Osteoblast (primary cell): ENCODE measurements at places on chromosomes 7 and 10. TPM values are rescaled to one million over a fixed set of nuclear protein-coding genes. Genes with fewer than 3 reads are reported as not detected.

DNA sequence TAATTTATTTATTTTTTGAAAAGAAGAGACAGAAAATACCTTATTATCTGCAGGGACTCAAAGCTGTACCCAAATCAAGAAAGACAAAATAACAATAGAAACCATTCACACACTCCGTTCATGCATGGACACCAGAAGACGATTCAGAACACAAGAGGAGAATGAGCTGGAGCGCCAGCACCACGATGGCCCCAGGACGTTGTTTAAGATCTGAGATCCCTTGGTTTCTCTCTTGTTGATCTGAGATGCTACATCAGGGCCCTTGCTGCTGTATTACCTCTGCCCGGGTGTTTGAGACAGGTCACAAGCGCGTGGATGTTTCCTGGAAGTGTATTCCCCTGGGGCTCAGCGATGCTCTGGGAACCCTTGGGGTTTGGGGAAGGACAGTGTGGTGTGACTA is 46.8 kb downstream of the CHST3 start:
- DNase-seq, result peak; percentile 30

DNA sequence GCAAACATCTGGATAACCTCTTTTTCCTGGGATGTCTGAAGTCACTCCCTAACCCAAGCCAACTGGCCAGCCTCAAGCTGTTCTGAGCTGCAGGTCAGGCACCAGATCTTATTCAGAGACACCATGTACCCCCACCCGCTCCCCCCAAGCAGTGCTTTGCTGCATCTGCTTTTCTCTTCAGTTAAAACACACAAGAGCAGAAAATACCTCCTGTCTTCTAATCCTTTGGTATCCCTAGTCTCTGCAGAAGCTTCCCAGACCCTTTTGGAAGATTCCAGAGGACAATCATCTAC is 3.0 kb downstream of the ZNF488 start:
- no peak for DNase-seq

DNA sequence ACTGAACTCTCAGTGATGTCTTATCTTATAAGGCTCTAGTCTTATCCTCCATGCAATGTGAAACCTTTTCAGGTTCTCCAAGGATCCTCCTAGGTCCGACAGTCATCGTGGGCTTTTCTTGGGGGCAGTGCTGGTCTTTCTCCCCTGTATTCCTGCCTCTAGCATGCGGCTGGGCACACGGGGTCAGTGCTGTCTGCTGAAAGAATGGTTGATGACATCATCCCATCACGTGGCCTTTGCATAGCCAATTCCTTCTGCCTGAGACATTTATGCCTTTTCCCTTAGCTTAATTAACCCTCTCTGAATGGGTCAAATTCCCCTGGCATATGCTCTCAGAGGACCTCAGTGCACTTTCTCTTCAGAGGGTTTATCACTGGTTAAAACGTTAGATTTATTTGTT is 27.0 kb upstream of the KCNK18 start:
- no peak for DNase-seq

KLF14 gene
- not detected in 2 replicates for total RNA-seq

GRCh38 chr10:111117528-111118277 is 40.9 kb downstream of the ADRA2A start:
- DNase-seq, result no peak

DNA sequence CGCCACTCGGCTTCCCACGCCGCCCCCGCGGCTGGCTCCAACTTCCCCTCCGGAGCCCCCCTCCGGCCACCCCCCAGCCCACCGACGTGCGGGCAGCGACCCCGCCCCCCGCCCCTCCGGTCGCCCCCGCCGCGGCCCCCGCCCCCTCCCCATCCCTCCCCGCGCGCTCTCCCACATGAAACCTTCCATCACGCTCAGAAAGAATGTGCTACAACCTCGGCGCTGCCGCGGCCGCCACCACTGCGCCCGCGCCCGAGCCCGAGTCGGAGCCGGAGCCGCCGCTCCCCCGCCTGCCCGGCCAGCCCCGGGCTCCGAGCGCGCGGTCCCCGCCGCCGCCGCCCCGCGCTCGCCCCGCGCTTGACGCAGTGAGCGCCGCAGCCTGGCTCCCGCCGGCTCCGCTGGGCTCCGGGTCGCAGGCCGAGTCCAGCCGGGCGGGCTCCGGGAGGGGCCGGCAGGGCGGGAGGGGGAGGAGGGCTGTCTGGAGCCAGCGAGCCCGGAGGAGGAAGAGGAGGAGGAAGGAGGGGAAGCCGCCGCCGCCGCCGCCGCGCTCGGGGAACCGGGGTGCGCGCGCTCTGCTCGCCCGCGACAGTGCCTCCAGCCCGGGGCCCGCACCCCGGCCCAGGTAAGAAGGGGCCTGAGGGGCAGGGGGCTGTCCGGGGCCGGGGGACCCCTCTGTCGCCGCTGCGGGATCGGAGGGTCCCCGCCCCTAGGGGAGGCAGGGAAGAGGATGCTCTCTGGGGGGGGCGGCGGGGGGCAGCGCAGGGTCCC is 4.3 kb upstream of the ELFN1 start:
- peak; percentile 97 for DNase-seq

DNA sequence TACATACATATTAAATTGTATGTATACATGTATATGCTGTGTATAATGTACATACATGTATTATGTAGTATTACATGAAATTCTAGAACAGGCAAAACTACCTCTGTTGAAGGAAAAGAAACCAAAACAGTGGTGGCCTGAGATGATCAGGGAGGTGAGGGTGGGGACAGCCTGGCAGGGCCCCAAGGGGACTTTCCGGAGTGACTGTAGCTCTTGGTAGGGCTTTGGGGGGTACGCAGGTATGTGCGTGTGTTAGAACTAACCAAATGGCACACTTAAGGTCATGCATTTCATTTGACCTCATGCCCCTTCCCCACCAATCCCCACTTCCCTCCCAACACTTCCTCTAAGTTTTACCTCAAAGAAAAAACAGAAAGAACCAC is 31.3 kb downstream of the CTBP2 start:
- no peak for DNase-seq

DNA sequence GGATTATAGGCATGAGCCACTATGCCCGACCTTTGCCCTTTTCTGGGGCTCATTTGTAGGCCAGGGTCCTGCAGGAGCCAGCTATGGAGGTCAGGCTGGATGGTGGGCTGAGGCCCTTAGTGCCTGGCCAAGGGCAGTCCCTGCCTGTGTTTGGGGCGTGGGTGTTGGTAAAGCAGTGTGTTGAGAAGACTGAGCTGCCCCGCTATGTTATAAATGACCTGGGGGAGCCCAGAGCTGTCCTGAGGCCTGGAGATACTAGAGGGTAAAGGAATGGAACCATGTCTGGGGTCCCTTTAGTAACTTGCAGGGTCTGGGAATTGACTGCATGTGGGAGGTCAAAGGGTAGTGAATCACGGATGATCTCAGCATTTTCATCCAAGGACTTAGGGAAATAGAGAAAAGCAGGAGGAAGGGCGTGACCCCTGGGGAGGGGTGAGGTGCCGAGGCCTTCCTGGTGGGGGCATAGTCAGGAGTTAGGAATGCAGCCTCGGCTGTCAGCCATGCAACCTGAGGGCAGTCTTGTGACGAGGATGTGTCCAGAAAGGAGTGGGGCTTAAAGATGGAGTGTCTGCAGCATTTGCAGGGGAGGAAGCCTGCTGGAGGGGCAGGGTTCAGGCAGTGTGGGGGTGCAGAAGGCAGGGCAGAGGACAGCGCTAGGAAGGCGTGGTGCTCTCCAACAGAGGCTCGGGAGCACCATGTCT is 31.5 kb downstream of the TMEM248 start:
- peak; percentile 84 for DNase-seq

GRCh38 chr7:87451187-87451586 is 24.3 kb downstream of the ABCB4 start:
- DNase-seq, result no peak

- no peak for DNase-seq
Observed at GRCh38 chr10:71131508-71132088, 80.8 kb upstream of the UNC5B start.

DLX5 gene
- 2.5 and 3.2 TPM in 2 replicates for total RNA-seq

- no peak for DNase-seq
Observed at GRCh38 chr10:93947524-93947923, 46.2 kb upstream of the PLCE1 start.

CYP17A1 gene
- total RNA-seq, result under 0.01 TPM in 1 of 2 replicates, not detected in the other

DNA sequence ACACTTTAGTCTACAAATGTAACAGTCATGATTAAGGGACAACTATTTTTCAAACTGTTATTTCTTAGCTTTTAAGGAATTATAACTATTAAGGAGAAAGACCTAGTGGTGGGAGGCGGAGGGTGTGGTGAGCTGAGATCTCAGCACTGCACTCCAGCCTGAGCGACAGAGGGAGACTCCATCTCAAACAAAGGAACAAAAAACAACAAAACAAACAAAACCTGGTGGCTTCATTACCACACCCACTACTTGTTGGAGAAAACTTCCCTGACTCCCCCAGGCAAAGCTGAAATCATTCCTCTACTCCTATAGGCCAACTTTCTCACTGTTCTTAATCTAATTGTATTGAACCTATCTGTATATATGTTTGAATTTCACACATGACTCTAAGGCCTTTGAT is 3.2 kb downstream of the POLR1F start:
- no peak for DNase-seq

NEUROD6 gene
- total RNA-seq, result not detected in 2 replicates

CPA5 gene
- total RNA-seq, result not detected in 2 replicates

- DNase-seq, result no peak
Observed at GRCh38 chr10:14173391-14173705, 157.4 kb downstream of the FRMD4A start.

AGAP5 gene
- total RNA-seq, result 3.5 and 4.0 TPM in 2 replicates

PRRT4 gene
- total RNA-seq, result not detected in 2 replicates

SUFU gene
- 2.9 and 3.6 TPM in 2 replicates for total RNA-seq

GRCh38 chr7:157653827-157654207 is 317.0 kb downstream of the DNAJB6 start:
- DNase-seq, result peak; percentile 37

LIPF gene
- total RNA-seq, result not detected in 2 replicates

GRCh38 chr7:34038816-34039470 is 133.6 kb downstream of the BMPER start:
- DNase-seq, result no peak

WDR86 gene
- 8.5 and 15.6 TPM in 2 replicates for total RNA-seq

GRCh38 chr7:44854644-44855364 is 6.9 kb upstream of the H2AZ2 start:
- DNase-seq, result no peak

DNA sequence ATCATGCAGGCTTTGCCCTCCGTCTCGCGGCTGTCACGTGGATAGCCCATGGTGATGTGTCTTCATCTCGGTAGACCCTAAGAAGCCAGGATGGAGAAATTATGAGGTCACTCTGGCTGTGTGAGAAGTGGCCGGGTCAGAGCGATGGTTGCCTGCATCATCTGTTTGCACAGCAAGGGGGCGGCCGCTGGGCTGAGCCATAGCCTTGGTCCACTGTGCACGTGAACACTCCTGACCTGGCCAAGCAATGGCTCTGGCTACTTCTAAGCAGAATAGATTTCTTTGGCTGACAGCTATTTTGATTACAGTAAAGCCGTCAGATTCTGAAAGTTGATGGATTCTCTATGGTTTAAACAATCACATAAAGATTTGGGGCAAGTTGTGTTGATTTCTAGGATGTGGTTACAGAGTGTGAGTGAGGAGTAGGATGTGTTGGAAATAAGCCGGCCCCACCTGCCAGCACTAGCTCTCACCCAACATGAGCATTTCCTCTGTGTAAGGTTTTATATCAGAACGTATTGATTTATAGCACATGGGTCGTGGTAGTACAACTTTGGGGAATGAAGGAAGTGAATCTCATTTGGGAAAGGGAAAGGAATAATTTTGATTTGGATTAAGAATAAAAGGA is 214.4 kb upstream of the GPR26 start:
- no peak for DNase-seq

DNA sequence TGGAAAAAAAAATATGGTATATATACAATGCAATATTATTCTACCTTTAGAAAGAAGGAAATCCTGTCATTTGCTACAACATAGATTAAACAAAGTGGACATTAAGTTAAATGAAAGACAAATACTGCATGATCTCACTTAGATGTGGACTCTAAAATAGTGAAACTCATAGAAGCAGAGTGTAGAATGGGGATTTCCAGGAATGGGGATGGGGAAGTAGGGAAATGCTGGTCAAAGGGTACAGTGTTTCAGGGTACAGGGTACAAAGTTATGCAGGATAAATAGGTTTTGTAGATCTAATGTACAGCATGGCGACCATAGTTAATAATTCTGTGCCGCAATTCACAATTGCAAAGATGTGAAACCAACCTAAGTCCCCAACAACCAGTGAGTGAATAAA is 385.5 kb downstream of the SFMBT2 start:
- DNase-seq, result no peak

DNA2 gene
- 5.4 and 6.5 TPM in 2 replicates for total RNA-seq

- DNase-seq, result no peak
Observed at GRCh38 chr10:59967079-59967478, 60.7 kb upstream of the CCDC6 start.

GRCh38 chr7:133983685-133984419 is 143.3 kb upstream of the LRGUK start:
- peak; percentile 45 for DNase-seq

DNA sequence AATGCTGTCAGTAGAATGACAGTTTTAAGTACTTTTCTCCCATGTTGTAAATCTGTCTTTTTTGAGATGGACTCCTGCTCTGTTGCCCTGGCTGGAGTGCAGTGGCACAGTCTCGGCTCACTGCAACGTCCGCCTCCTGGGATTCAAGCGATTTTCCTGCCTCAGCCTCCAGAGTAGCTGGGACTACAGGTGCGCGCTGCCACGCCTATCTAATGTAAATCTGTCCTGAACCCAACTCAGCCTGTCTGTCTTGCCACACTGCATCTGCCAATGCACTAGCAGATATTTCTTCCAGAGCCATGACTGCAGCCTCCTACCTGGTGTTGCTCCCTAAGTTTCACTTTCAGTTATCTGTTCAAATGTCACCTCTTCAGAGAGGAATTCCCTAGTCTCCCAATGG is 264.1 kb downstream of the PHF14 start:
- no peak for DNase-seq

CRYGN gene
- total RNA-seq, result 0.59 and 0.72 TPM in 2 replicates

- no peak for DNase-seq
Observed at GRCh38 chr7:54827734-54828133, 68.7 kb upstream of the SEC61G start.

GRCh38 chr10:101887775-101888174 is 44.2 kb upstream of the KCNIP2 start:
- DNase-seq, result no peak

DNA sequence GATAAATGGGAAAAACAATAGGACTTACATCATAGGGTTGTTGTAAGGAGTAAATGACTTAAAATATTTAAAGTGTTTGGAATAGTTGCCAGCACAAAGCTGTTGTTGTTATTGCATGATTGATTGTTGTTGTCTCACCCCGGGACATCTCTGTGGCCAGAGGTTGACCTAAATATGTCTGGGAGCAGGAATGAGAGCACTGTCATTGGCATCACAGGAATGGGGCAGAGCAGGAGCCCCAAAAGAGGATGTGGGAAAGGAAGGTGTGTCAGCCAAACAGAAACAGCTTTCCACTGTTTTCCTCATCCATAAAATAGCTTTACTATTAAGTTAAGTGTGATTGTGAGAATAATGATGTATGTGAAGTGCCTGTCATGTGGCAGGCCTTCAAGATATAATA is 121.6 kb downstream of the TMEM168 start:
- no peak for DNase-seq

DNA sequence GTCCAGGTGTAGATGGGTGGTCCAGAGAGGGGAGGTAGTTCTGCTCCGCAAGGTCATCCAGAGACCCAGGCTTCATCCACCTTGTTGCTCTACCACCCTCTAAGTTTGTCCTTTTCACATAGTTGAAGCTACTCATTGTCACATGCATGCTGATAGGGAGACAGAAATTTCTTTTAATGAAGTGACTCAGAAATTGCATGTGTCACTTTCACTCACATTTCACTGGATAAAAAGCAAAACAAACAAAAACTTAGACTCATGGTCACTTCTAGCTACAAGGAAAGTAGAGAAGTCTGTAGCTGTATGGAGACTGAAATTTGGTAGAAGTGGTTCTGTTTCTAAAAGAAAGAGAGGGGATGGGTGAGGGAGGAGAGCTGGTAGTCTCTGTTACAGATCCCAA is 161.9 kb downstream of the SORCS3 start:
- DNase-seq, result no peak
